Tibial nerve (tissue), 4 donors: ENCODE measurements at places on chromosomes 3 and 15. TPM values are rescaled to one million over a fixed set of nuclear protein-coding genes. Genes with fewer than 3 reads are reported as not detected.

GRCh38 chr3:25723802-25724201 is 59.1 kb upstream of the TOP2B start:
- no peak overlapping the region for H3K4me3 ChIP-seq
- H3K27me3 ChIP-seq = no peaks in the 10 kb centered on the region
- H3K4me1 ChIP-seq = no peaks in the 10 kb centered on the region
- DNase-seq = no peak
- H3K36me3 ChIP-seq = peaks cover 38% of the 10 kb centered on the region

DNA sequence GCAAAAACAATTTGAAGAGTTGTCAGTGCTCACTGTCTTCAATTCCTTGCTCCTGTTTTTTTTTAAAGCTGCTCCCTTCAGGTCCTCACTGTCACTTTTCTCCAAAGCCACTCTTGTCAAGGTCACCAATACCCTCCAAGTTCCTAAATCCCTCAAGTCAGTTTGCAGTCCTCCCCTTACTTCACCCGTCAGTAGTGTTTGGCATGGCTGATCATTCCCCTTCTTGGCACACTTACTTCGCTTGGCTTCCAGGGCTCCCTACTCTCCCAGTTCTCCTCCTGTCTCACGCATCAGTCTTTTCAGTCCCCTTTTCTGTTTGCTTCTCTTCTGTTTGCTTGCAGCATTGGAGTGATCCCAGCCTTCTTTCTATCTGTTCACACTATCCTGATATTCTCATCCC is 25.5 kb downstream of the PLCL2 start:
- no peaks in the 10 kb centered on the region for H3K27me3 ChIP-seq
- no peak for DNase-seq
- H3K27ac ChIP-seq = no peak overlapping the region
- H3K4me3 ChIP-seq = no peak overlapping the region
- peaks cover 6% of the 10 kb centered on the region for H3K4me1 ChIP-seq

Gene NME9
- not detected for total RNA-seq

Gene RBMS3
- 158 TPM for total RNA-seq
